ENCODE measurements at places on chromosomes 7 and 10.

- no peak for DNase-seq
Observed at GRCh38 chr7:23471106-23471859, 992 bp upstream of the IGF2BP3 start.

DNA sequence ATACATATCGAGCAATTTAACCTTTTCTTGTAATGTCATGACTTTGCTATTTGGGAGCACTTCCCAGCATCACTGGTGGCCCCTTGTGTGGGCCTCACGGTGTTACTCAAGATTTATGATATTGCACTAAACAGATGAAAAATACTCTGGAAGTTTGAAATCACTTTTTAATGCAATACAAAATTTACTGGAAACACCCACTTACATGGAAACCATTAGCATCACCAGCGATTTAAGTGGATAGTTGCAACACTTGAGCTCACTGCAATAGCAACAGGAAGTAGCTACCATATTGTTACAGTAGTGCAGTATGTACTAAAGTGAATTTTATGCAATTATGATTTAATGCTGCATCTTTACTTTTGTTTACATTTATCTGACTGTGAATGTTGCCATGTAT is 184.4 kb downstream of the MDFIC start:
- DNase-seq, result no peak

GRCh38 chr10:3931224-3931623 is 146.2 kb upstream of the KLF6 start:
- DNase-seq, result no peak

GRCh38 chr10:106705681-106706100 is 458.8 kb downstream of the SORCS1 start:
- peak; percentile 43 for DNase-seq

- DNase-seq, result no peak
Observed at GRCh38 chr7:158824028-158824427, 5.3 kb downstream of the ESYT2 start.

DNA sequence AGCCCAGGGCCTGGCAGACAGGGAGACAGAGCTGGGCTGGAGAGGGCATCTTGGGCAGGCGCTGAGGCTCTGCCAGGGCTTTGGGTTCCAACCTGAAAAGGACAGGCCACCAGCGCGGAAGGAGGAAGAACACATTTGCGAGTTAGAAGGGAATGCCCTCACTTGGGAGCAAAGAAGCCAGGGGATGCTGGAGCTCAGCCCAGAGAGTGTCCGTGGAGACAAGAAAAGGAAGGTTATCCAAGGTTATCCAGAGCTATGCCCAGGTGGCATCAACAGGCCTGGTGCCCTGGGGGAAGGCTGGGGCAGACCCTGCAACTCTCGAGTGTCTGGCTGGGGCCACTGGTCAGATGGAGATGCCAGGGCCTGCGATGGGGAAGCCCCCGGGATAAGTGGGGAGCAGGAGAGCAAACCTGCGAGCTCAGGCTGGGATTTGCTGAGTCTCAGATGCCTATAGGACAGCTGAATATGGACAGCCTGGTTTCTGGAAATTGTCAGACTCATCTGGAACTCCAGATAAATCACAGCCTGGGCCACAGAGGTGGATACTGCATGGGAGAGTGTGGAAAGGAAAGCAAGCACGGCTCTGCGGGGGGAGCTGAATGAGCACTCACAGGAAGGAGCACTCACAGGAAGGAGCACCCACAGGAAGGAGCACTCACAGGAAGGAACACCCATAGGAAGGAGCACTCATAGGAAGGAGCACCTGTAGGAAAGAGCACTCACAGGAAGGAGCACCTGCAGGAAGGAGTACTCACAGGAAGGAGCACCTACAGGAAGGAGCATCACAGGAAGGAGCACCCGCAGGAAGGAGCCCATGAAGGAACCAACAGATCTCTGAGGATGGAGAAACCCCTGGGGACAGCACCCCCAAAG is 152.1 kb downstream of the ADAM12 start:
- DNase-seq, result no peak

DNA sequence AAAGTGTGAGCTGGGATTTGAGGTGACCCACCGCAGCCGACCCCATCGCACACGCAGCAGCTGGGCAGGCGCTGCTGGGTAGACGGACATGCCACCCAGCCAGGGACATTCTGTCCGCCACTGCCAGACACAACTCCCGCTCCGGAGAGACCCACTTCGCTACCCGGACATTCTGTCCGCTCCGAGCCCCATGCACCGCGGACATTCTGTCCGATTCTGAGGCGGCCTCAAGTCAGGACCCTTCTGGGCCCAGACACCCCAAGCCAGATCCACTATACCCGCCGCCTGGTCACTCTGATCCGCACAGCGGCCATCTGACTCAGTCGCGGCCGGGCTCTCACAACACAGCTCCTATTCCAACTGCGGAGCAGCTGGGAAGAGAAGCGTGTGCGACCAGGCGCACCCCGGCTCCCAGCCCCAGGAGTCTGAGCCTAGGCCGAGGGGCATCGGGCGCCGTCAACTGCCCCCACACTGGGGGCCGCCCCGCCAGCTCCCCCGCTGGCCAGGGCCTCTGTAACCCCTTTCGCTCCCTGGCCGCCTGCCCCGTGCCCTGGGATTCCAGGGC is 763 bp downstream of the PITX3 start:
- no peak for DNase-seq

- no peak for DNase-seq
Observed at GRCh38 chr7:15757041-15758000, 70.8 kb upstream of the MEOX2 start.

GRCh38 chr7:29102558-29103151 is 43.7 kb downstream of the CPVL start:
- DNase-seq, result no peak

- DNase-seq, result no peak
Observed at GRCh38 chr10:132238371-132239125, 51.8 kb downstream of the DPYSL4 start.

GRCh38 chr10:28442403-28442802 is 90.5 kb upstream of the WAC start:
- no peak for DNase-seq

- DNase-seq, result no peak
Observed at GRCh38 chr7:86911659-86912058, 147.8 kb downstream of the ELAPOR2 start.

Data from hematopoietic multipotent progenitor cell treated with erythropoietin and hydrocortisone succinate and interleukin-3 and kit ligand, for 17 days (in vitro differentiated cells).